ENCODE measurements at places on chromosomes 4 and X.

GRCh38 chr4:165720411-165721082, 152.5 kb upstream of the TLL1 start:
- no peak for DNase-seq

- DNase-seq = no peak
These were observed 62.7 kb downstream of the CHST7 start for GRCh38 chrX:46636223-46636622.

DNA sequence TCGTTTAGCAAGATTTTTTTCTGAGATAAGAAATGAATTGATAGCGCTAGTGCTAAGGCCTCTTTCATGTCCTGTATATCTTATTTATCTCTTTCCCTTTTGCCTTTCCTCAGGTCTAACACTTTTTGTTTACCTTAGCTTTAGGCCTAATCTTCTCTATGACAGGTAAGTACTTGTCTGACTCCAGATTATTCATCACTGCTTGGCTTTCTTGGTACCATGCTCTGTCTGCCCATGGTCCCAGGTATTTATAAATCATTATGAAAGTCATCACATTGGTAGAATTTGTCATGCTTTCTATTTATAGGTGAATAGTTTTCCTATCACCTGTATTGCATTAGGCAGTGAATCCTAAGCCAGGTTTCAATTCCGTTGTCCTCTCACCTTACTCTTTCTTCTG, 99.5 kb upstream of the CTSO start:
- no peak for DNase-seq

- DNase-seq = no peak
These were observed 28.3 kb upstream of the MAGEC2 start for GRCh38 chrX:142233400-142233799.

DNA sequence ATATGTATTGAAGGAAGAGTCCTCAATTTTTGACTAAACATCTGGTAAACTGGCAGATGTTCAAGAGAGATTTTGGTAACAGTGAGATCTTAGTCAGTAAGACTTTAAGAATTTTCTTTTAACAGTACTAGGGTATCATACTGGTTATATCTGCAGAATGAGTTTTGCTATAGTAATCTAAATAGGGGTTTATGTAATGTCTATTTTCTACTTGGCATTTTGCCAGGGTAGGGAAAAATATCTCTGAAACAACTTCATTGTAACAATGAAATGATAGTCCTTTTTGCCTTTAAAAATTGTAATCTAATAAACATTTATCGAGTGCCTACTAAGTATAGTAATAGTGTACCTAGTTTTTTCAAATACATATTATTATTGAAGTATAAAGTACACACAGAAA, 32.1 kb downstream of the XK start:
- DNase-seq = no peak

Measured in memory B cell (primary cell).